ENCODE measurements at places on chromosomes 12 and 14.

- no peak for DNase-seq
Observed at GRCh38 chr14:85463512-85463911, 66.4 kb upstream of the FLRT2 start.

- DNase-seq, result no peak
Observed at GRCh38 chr12:68967046-68967445, 34.1 kb upstream of the CPM start.

DNA sequence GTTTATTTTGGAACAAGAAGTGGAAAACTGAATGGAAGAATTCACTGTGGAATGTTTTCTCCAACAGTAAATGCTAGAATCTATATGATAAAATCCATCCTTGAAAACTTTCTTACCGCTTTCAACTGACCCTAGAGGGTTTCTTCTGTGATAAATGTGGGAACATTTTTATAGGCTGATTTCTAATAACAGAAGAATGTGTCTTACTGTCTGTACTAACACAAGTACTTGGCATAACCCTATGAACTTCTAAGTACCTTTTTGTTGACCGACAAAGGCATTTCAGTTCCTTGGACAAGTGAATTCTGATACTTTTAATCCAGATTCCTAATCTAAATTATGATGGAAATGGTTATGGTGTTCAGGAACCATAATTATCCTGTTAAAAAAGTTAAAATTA, 1109.7 kb upstream of the FLRT2 start:
- DNase-seq, result no peak

DNA sequence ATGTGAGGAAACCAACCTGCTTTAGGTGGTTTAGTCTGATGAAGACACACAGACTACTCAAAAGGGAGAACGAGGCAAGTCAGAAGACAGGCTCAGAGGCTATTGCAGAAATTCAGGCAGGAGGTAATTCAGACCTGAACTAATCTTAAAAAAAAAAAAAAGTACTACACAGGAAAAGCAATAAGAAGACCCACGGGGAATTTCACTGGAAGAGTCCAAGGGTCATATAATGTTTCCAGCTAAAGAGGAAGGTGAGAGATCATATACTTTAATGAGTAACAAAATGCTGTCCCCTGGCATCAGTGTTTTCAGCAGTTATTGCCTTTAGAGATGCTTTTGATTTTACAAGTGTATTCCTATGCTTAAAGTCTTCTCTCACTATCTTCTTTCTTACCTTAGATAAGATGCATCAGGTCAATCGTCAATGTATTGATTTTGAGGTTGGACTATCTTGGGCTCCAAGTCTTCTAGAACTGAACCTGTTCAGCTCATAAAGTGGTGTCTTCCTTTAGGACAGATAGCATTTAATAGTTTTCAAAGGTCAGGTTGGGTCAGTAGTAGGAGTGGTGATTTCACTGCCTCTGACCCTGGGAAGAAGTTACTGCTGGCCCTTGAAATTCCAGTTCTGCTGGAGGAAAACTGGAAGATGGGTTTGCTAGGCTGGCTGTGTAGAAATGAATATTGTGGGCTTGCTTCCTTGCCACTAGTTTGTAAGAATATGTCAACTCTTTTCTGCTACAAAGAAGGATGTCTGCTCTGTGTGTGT, 60.0 kb downstream of the FAR2 start:
- no peak for DNase-seq

DNA sequence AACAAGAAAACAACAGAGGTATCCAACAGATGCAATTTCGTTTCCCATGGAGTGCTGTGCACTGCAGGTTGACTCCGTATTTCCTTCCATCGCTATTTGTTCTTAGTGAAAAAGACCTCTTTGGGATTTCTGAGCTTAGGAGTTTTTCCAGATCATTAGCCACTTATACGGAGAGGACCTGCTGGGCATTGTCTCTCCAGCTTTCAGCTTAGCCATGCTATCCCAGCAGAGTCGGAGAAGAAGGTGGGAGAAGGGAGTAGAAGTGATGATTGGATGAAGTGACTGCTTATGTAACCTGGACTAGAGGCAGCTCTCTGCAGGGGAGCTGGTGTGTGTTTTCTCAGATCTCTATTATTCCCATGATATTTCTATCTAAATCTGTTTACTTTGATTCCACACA, 737.7 kb downstream of the DIO2 start:
- no peak for DNase-seq

Measured in activated T-cell treated with anti-CD3 and anti-CD28 coated beads, Interleukin-2, amount 50 U/mL, for 48 hours (primary cell).